Myocyte (in vitro differentiated cells): ENCODE measurements at places on chromosomes 5 and 9. TPM values are rescaled to one million over a fixed set of nuclear protein-coding genes. Genes with fewer than 3 reads are reported as not detected.

DNA sequence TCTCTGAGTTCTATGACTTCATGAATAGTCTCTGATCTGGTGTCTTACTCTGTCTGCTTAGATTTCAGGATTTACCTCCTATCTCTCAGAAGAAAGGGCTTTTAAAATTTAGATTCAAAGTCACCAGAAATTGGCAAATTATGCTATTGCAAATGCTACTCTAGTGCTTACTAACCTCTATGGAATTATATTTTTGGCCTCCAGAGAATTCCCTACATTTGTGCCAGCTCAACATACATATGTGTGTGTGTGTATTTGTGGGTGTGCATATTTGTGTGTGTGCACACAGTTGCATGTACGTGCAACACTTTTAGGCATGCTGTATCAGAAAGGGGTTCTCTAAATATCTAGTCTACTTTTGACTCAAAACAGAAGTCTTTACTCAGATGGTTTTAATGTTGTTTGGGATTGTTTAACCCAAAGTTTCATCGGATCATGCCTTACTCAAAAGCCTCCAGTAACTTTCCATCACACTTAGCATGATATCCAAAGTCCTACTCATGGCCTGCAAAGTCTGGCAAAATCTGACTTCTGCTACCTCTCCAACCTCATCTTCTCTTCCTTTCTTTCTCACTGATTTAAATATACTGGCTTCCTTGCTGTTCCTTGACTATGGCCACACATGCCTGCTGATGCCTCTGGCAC, 147.6 kb upstream of the NR3C1 start:
- no peak for DNase-seq

DNA sequence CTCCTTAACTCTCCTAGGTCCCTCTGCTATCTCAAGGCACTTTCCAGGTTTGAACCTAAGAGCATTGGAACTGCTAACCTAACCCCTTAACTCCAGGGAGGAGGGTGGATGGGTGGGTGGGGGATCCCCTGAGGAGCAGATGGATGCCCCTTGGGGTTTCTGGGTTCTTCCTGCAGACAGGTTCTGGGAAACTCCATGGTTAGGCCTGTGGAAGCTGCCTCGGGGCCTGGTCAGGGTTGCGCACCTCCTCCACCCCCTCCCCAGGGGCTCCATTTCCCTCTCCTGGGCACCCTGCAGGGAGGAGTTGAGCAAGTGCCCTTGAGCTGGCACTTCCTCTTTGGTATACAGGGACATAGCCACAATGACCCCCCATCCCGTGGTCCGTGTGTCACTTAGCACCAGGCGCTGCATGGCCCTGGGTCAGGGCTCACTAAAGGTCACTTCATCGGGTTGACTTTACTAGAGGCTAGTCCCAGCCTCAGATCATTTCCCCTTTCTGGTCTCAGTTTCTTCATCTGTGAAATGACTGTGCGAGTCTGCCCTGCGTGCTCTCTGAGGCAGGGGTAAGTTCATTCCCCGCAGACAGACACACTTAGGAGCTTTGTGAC, 16.0 kb downstream of the CXXC5 start:
- DNase-seq: no peak

GRCh38 chr9:34451545-34451944, 6.8 kb downstream of the FAM219A start:
- DNase-seq: peak; percentile 77

- peak; percentile 41 for DNase-seq
These were observed 17.4 kb upstream of the ENTREP1 start for GRCh38 chr9:69307446-69308205.

Gene OR2K2
- 0.19 TPM in 1 of 2 replicates, not detected in the other for total RNA-seq

Gene ANKRD20A1
- total RNA-seq: not detected in 2 replicates

Gene PALM2AKAP2
- 24.1 and 26.6 TPM in 2 replicates for total RNA-seq

Gene MYMK
- total RNA-seq: 441 and 664 TPM in 2 replicates

Gene ALDH1A1
- total RNA-seq: 199 and 255 TPM in 2 replicates
